ENCODE measurements at places on chromosomes 13 and 19.

DNA sequence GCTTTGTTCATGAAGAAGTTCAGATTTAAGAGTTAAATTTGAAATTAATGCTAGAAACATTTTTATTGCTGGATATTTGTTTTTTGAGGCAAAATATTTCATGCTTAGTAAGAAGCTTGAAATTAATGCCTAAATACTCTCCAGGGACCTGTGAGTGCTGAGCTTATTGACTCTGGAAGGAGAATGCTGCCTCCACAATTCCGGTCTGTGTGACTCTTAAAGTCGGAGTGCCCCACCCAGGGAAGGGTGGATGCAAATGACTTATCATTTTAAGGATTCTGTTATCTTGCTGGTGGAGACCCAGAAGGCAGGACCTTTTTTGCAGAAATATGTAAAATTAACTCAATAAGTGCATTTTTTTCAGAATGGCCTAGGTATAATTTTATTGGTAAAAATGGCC lies 143.8 kb upstream of the RXFP2 start:
- DNase-seq: no peak

- no peak for DNase-seq
Measured at GRCh38 chr13:107562203-107562602, 653.1 kb downstream of the LIG4 start.

- DNase-seq: no peak
Measured at GRCh38 chr13:22200440-22200839, 529.6 kb downstream of the FGF9 start.

DNA sequence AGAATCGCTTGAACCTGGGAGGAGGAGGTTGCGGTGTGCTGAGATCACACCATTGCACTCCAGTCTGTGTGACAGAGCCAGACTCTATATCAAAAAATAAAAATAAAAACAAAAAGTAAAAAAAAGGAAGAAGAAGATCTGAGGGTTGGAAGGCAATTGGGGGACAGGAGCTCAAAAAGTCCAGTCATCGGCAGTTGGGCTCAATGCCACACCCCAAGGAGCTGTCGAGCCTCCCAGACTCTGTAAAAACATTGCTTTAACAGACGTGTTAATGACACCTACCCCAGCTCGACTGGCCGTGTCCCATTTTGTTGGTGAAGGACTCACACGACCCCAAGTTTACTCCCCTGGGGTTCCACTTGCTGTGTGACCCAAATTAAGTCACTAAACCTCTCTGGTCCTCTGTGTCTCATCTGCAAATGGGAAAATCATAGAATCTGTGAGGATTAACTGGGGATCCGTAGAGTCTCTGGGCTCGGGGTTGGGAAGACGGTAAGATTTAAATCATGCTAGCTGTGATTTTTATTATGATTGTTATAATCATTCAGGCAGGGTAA lies 7.0 kb downstream of the GNA15 start:
- no peak for DNase-seq

DNA sequence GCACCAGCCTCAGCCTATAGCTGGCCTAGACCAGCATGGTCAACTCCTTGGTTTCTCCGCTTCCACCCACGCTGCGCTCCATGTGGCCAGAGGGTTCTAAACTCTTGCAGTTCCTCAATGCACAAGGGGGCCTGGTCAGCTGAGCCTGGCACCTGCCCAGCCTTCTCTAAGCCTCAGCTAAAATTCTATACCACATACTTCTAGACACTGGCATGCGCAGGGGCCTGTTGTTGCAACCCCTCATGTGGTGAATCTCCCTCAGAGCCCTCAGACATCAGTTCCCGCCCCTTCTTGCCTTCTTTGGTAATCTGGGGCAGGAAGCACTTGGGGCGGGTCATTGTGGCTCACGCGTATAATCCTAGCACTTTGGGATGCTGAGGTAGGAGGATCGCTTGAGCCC lies 19.7 kb upstream of the LDLR start:
- no peak for DNase-seq
